ENCODE measurements at places on chromosomes 11 and 22. TPM values are rescaled to one million over a fixed set of nuclear protein-coding genes. Genes with fewer than 3 reads are reported as not detected.

DNA sequence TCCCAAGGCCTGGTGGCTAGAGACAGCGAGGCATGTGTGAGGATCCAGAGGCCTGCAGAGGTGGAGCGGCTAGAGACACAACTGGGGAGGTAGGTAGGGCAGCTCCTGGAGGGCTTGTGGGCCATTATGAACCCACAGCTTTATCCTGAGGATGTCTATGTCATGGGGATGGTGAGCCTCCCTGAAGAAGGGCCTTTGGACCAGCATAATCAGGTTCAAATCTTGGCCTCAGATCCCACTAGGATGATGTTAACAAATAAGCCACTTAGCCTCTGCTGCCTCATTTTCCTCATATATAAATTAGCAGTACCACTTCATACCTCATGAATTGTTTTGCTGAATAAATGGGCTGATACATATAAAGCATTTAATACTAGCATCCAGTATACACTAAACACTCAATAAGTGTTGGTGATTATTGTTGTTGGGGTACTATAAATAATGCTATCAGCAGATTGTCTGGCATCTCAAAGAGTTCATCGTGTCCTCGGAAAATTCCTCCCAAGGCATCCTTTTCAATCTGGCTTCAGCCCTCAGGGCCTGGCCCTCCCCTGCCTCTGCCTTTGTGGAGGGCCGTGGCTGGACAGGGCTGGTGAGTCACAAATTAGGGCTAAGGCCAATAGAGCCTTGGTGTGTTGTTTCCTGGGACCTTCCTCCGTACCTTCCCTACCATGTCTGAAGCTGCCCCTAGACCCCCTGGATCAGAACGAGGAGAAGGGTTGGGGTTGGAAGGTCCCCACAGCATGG is 30.9 kb upstream of the LRRC32 start:
- H3K4me3 ChIP-seq = no peak overlapping the region
- H3K27ac ChIP-seq = no peak overlapping the region
- DNase-seq = no peak
- H3K27me3 ChIP-seq = no peaks in the 10 kb centered on the region

DNA sequence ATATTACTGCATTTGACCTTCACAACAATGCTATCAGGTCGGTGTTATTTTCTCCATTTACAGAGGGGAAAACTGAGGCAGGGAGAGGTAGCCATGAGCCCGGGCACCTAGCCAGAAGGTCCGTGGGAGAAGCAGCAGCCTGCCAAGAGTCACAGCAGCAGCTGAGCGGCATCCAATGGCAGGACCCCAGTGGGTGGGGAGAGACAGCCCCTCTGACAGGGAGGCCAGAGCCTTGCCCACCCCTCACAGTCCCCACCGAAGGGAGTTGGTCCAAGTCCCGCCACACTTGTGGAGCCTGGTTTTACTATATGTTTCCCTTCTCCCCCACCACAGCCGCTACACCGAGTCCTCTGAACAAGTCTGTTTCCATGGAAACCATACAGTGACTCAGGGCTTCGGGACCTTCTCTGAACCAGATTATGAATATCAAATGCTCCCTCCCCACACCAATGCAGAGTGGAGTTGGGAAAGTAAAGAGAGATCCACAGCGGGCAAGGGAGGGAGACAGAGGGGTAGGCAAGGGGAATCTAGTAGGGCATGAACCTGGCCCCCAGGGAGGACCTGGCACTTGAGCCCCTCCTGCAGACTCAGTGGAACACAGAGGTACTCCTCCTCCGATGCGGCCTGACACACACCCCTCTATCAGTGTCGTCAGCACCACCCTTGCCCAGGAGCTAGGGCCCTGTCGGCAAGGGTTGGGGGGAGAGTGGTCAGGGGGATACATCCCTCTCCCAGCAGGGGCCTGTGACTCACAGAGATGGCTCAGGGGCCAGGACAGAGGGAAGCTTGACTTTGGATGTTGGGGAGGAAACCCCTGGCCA is 2.5 kb downstream of the CHST1 start:
- peaks cover 56% of the 10 kb centered on the region for H3K27me3 ChIP-seq
- no peak overlapping the region for H3K4me3 ChIP-seq
- DNase-seq = no peak
- H3K27ac ChIP-seq = no peak overlapping the region

- H3K27me3 ChIP-seq = no peaks in the 10 kb centered on the region
- no peak for DNase-seq
- H3K4me3 ChIP-seq = no peak overlapping the region
Measured at GRCh38 chr22:47739291-47740015, 977.0 kb downstream of the TBC1D22A start.

GRCh38 chr11:19055016-19055415 is 5.5 kb downstream of the MRGPRX2 start:
- no peaks in the 10 kb centered on the region for H3K36me3 ChIP-seq
- H3K27ac ChIP-seq = no peak overlapping the region
- H3K4me1 ChIP-seq = no peaks in the 10 kb centered on the region
- H3K4me3 ChIP-seq = no peak overlapping the region
- H3K27me3 ChIP-seq = no peaks in the 10 kb centered on the region

DNA sequence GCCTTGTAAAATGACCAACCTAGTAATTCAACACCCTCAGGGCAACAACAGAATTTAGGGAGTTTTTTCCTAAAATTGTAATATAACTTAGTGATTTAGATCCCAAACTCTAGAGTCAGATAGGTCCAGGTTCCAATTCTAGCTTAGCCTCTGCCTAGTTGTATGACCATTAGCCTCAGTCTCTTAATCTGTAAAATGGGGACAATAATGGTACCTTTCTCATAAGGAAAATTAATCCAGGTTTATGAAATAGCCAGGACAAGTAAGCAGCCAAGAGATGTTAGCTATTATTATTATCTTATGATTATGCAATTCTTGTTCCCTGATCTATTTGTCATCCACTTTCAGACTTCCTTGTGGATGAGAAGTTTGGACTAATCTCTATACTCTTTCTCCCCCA is 4.1 kb downstream of the TFIP11 start:
- no peaks in the 10 kb centered on the region for H3K27me3 ChIP-seq
- peaks cover 20% of the 10 kb centered on the region for H3K4me1 ChIP-seq
- DNase-seq = no peak
- H3K36me3 ChIP-seq = peaks cover 22% of the 10 kb centered on the region
- no peak overlapping the region for H3K4me3 ChIP-seq

- H3K36me3 ChIP-seq = no peaks in the 10 kb centered on the region
- H3K4me1 ChIP-seq = no peaks in the 10 kb centered on the region
Measured at GRCh38 chr11:62981743-62982142, 3.0 kb downstream of the SLC22A6 start.

GRCh38 chr11:88317536-88317935 is 20.0 kb downstream of the CTSC start:
- H3K27me3 ChIP-seq = no peaks in the 10 kb centered on the region
- no peak overlapping the region for H3K27ac ChIP-seq
- no peaks in the 10 kb centered on the region for H3K36me3 ChIP-seq
- DNase-seq = no peak

GRCh38 chr11:96085319-96085930 is 161.5 kb upstream of the MTMR2 start:
- H3K4me3 ChIP-seq = no peak overlapping the region
- no peak overlapping the region for H3K27ac ChIP-seq
- no peaks in the 10 kb centered on the region for H3K27me3 ChIP-seq
- DNase-seq = no peak
- peaks cover 58% of the 10 kb centered on the region for H3K4me1 ChIP-seq

DNA sequence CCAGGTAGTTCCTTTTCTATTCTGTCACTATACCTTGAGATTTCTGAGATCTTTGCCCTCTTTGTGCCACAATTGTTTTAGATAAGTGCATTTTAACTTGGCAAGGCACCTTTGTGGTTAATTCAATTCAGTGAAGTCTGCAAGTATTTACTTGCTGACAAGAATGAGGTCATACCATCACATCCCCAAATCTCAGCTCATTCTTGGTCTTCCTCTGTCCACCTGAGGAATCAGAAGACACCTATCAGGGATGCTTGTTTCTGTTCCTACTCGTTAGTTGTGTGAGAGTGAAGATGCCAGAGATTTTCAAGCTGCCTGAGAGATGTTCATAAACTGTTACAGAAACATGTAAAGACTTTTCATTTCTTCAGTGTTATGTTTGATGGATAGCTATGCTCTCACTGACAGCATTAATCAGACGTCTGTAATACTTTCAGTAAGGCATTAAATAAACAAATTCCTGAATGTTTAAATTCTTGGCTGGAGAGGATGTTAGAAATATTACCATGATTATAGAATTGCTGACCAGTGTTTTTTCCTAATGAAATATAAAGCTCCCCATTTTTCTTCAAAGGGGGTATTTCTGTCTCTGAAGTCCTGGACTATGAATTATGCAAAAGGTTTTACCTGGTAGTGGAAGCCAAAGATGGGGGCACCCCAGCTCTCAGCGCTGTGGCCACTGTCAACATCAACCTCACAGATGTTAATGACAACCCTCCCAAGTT is 135.0 kb upstream of the MTNR1B start:
- no peaks in the 10 kb centered on the region for H3K36me3 ChIP-seq
- no peak overlapping the region for H3K4me3 ChIP-seq
- no peaks in the 10 kb centered on the region for H3K4me1 ChIP-seq
- no peak overlapping the region for H3K27ac ChIP-seq
- H3K27me3 ChIP-seq = no peaks in the 10 kb centered on the region
- no peak for DNase-seq

DNA sequence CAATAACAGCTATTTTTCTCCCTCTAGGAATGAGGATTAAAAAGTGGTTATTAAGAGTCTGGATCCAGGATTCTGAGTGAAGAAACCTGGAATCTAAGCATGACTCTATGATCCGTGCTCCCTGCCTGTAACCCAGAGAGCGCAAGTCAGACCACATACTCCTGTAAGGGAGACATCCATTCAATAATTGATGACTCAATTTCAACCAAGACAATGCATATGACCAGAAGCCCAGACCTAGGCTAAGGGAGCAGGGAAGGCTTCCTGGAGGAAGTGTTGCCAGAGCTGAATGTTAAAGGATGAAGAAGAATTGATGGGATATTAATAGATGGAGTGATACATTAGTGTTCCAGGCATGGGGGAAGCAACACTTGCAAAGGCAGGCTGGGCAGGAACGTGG is 13.8 kb upstream of the PAMR1 start:
- H3K4me1 ChIP-seq = peaks cover 31% of the 10 kb centered on the region
- H3K36me3 ChIP-seq = no peaks in the 10 kb centered on the region
- H3K4me3 ChIP-seq = no peak overlapping the region
- H3K27ac ChIP-seq = no peak overlapping the region
- no peaks in the 10 kb centered on the region for H3K27me3 ChIP-seq

GRCh38 chr11:32935462-32936029 is 42.9 kb downstream of the QSER1 start:
- no peak for DNase-seq
- H3K4me3 ChIP-seq = no peak overlapping the region
- H3K4me1 ChIP-seq = no peaks in the 10 kb centered on the region
- peaks cover 16% of the 10 kb centered on the region for H3K36me3 ChIP-seq
- no peaks in the 10 kb centered on the region for H3K27me3 ChIP-seq
- H3K27ac ChIP-seq = no peak overlapping the region

DNA sequence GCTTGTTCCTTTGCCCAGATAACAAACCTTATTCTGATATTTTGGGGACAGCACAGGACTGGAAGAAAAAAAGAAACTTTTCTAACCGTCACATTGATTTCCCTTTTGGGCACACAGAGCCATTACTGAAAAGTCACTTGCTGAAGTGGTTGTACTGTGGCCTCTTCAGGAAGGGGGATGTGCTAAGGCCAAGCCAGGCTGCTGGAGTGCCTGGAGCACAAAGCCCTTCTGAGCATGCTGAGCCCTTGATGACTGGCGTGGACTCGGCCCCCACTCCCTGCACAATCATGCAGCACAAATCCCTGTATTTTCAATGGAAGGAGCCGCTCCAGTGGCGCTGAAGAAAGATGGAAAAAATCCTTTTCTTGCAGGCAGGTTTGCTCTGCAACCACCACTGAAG is 164.2 kb downstream of the NTM start:
- H3K27me3 ChIP-seq = no peaks in the 10 kb centered on the region
- H3K27ac ChIP-seq = no peak overlapping the region
- H3K4me1 ChIP-seq = peaks cover 13% of the 10 kb centered on the region
- H3K4me3 ChIP-seq = no peak overlapping the region

- H3K27ac ChIP-seq = no peak overlapping the region
- no peaks in the 10 kb centered on the region for H3K27me3 ChIP-seq
- H3K4me1 ChIP-seq = no peaks in the 10 kb centered on the region
- DNase-seq = no peak
Measured at GRCh38 chr11:103803062-103803461, 233.4 kb upstream of the DDI1 start.

DNA sequence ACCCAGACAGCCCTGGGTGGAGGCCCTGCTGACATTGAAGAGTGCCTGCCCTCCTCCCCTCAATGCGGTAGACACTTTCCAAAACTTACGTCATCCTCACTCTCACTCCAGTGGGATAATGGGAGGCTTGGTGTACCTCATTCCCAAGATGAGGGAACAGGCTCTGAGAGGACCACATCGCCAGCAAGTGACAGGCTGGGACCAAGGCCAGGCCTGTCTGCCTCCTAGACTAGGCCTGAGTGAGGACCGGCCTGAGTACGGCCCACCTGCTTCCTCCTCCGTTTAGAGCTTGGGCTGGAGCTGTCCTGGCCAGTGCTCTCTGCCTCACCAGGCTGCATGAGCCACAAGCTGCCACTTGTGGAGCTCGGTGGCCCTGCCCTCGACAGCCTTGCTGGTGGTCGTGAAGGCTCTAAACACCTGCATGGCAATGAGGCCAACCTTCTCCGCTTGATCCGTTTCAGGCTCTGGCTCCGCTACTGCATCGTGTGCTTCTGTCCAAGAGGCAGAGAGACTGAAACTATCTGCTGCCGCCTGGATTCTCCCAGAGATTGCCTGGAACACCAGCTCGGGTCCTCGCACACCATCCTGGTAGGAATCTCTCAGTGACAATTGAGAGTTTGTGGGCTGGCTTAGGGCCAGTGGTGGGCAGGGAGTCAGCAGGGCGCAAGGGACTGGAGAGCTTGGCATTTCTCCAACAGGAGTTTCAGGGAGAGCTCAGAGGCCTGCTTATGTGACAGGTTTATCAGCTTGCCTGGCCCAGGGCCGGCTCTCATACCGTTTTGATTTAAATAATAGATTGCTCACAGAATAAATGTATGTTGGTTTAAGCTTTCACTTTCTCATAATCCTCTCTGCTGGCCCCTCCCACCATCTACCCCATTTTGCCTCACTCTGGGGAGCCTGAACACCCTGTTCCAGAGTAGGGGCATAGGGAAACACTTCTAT is 9.4 kb downstream of the LRRC75B start:
- no peaks in the 10 kb centered on the region for H3K27me3 ChIP-seq
- peaks cover 22% of the 10 kb centered on the region for H3K4me1 ChIP-seq
- H3K4me3 ChIP-seq = peak overlapping the region; percentile 5
- no peak for DNase-seq
- no peaks in the 10 kb centered on the region for H3K36me3 ChIP-seq

- no peak overlapping the region for H3K4me3 ChIP-seq
- DNase-seq = no peak
- no peak overlapping the region for H3K27ac ChIP-seq
- no peaks in the 10 kb centered on the region for H3K27me3 ChIP-seq
Measured at GRCh38 chr11:43278193-43278956, 33.4 kb upstream of the API5 start.

- no peaks in the 10 kb centered on the region for H3K36me3 ChIP-seq
- no peaks in the 10 kb centered on the region for H3K27me3 ChIP-seq
- H3K4me1 ChIP-seq = no peaks in the 10 kb centered on the region
- no peak for DNase-seq
Measured at GRCh38 chr11:21260101-21260500, 590.7 kb downstream of the NELL1 start.

- peak; percentile 54 for DNase-seq
- peaks cover 25% of the 10 kb centered on the region for H3K4me1 ChIP-seq
- H3K4me3 ChIP-seq = peak overlapping the region; percentile 46
Measured at GRCh38 chr22:30605449-30606110, 1.4 kb upstream of the TCN2 start.

The APOL1 gene
- total RNA-seq = 16.8 TPM

The AP1B1 gene
- total RNA-seq = 51.3 TPM

The RPS19BP1 gene
- total RNA-seq = 206 TPM

The XRCC6 gene
- 141 TPM for total RNA-seq
